ENCODE measurements at places on chromosomes 1 and 21.

DNA sequence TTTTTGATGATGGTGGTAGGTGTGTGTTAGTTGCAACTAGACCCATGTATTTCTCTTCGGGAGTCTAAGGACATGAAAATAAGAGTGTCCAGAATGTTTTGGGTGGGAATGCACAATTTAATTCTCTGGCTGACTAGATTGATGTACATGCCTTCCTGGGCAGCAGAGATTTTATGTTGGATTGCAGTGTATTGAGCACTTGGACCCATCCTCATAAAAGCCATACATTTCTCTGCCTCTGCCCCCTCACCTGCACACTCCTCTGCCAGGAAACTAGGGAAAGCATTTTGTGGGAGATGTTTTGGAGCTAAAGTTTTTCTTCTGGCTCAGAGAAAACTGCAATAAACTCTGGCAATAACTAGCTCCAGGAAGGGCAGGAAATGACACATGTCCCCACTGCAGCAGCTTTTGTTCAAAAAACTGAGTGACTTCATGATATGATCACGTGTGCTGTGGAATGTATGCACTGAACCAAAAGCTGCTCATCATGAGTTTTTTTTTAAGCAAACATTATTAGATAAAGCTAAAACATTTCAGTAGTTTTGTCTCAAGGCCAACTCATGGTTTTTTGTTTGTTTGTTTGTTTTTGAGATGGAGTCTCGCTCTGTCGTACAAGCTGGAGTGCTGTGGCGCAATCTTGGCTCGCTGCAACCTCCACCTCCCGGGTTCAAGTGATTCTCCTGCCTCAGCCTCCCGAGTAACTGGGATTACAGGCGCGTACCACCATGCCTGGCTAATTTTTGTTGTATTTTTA, 17.6 kb downstream of the RIT1 start:
- DNase-seq: no peak

- no peak for DNase-seq
Observed at GRCh38 chr1:184276416-184276815, 110.4 kb upstream of the C1orf21 start.

DNA sequence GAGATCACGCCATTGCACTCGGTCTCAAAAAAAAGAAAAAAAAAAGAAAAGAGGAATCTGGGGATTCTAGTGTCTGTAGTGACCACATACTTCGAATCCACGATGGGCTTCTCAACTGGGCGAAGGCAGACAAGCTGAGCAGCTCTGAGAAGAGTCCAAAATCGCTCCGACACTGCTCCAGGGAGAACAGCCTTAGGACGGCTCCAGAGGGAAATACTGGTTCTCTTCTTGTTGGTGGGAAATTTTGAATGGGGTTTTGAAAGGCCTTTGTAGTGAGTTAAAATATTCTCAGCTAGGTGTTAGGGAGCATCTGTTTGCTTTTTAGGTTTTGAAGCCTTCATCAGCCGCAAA, 18.3 kb upstream of the HJV start:
- DNase-seq: no peak

DNA sequence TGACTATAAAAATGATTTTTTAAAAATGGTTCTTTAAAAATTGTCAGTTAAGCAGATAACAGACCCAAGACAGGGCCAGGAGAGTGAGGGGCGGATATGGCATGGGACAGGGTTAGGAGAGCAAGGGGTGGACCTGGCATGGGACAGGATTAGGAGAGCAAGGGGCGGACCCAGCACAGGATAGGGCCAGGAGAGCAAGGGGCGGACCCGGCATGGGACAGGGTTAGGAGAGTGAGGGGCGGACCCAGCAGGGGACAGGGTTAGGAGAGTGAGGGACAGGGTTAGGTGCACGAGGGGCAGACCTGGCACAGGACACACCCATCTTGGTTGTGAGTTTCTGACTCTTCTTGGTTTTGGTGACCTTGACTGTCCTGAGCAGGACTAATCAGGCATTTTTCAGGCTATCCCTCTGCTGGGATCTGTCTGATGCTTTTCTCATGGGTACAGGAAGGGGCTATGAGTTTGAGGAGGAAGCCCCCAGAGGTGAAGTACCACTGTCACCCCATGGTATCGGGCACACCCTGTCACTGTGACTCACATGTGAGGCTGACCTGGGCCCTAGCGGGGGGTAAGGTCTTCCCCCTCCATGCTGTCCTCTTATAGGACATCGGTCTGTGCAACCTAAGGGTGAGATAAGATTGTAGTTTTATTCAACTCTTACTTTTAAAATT, 159.0 kb upstream of the COL6A1 start:
- DNase-seq: no peak

DNA sequence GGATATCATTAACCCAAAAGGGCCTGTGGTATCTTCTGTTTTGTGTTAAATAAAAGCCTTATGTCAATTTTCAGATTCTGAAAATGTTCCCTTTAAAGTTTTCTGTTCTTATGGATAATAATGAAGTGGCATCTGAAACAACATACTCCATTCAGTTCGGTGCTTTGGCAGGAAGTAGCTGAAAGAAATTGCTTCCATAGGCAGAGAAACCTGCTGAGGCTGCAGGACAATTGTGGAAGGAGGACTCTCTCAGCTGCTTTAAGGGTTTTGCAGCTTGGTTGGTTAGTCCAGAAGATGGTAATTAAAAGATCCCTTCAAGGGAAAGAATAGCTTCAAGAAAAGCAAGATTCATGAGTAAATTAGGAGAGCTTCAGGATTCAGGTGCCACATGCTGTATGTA, 30.5 kb upstream of the NRIP1 start:
- DNase-seq: no peak

DNA sequence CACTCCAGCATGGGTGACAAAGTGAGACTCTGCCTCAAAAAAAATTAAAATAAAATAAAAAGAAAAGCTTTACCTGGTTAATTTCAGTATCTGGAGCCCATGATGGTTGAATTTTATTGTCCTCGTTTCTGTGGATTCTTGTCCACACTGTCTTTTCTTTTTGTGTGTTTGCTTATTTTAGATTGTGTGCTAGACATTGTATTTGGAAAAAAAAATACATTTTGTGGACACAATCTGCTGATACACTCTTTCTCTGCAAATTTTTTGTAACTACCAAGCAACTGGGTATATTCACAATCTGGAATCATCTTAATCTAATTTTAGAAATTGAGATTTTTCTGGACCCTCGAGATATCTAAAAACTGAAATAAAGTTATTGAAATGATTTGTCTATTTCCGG, 41.6 kb upstream of the PDE9A start:
- no peak for DNase-seq

GRCh38 chr1:47837056-47837830, 159.9 kb downstream of the TRABD2B start:
- no peak for DNase-seq

- DNase-seq: no peak
Observed at GRCh38 chr1:233038581-233038980, 88.2 kb downstream of the NTPCR start.

DNA sequence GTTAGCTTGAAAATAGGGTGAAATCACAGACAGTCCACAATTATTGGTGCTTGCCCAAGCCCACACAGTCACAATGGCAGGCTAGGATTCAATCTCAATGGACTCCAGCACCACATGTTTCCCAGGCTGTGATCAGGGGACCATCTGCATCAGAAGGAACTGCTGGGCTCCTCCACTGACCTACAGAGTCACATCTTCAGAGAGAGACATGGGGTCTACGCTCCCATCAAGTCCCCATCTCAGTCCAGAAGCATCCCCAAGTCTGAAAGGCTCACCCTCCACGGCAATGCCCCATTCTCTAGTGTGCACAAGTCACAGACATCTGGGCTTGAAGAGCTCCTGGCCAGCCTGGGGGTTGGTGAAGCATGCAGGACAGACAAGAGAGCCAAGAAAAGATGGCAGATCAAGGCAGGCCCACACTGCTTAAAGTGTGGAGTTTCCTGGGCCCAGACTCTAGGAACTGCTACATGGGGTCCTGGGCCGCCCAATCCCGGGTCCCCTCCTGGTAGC, 262.5 kb downstream of the NPHP4 start:
- no peak for DNase-seq

DNA sequence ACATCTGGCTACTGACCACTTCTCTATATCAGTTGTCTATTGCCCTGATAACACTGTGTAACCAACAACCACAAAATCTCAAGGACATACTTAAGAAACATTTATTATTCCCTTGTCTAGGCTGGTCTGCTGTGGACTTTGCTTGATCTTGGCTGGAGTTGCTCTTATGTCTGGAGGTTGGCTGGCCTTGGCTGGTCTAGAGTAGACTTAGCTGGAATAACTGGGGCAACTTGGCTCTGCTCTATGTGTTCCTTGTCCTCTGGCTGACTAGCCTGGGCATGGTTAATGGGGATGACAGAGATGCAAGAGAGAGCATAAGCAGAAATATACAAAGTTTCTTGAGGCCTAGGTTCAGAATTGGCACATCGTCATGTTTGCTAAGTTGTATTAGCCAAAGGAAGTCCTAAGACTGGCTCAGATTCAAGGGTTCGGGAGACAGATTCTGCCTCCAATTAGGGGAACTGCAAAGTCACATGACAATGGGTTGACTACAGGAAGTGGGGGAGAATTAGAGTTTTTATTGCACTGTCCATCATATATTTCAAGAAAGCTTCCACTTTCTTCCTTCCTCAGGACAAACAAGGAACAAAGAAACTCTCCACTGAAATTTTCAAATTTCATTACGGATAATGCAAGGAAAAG, 61.4 kb upstream of the HMCN1 start:
- DNase-seq: no peak

Measured in glutamatergic neuron (in vitro differentiated cells).